ENCODE measurements at places on chromosomes 11 and 22.

DNA sequence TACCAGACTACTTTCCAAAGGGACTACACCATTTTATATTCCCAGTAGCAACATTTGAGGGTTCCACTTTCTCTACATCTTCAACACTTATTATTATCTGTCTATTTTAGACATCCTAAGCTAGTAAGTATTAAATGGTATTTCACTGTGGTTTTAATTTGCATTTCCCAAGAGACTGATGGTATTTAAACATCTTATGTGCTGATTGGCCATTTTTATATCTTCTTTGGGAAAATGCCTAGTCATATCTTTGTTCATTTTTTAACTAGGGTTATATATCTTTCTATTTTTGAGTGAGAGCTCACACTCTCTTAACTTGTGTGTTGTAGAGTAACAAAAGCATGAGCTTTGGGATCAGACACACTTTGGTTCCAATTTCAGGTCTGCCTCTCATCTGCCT lies 73.7 kb downstream of the PRCP start:
- no peak for DNase-seq

GRCh38 chr22:45302751-45303150 lies 7.0 kb upstream of the FAM118A start:
- no peak for DNase-seq

GRCh38 chr22:47848184-47848920 lies 1085.9 kb downstream of the TBC1D22A start:
- DNase-seq = no peak

DNA sequence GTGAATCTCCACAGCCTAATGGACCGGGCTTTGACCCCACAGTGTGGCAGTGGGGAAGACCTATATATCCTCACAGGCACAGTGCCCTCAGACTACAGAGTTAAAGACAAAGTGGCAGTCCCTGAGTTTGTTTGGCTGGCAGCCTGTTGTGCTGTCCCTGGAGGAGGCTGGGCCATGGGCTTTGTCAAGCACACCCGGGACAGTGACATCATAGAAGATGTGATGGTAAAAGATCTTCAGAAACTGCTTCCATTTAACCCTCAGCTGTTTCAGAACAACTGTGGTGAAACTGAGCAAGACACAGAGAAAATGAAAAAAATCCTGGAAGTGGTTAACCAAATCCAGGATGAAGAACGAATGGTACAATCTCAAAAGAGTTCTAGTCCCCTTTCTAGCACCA lies 39.0 kb downstream of the ENDOD1 start:
- DNase-seq = no peak

- no peak for DNase-seq
Measured at GRCh38 chr11:12273618-12273995, 103.8 kb upstream of the PARVA start.

DNA sequence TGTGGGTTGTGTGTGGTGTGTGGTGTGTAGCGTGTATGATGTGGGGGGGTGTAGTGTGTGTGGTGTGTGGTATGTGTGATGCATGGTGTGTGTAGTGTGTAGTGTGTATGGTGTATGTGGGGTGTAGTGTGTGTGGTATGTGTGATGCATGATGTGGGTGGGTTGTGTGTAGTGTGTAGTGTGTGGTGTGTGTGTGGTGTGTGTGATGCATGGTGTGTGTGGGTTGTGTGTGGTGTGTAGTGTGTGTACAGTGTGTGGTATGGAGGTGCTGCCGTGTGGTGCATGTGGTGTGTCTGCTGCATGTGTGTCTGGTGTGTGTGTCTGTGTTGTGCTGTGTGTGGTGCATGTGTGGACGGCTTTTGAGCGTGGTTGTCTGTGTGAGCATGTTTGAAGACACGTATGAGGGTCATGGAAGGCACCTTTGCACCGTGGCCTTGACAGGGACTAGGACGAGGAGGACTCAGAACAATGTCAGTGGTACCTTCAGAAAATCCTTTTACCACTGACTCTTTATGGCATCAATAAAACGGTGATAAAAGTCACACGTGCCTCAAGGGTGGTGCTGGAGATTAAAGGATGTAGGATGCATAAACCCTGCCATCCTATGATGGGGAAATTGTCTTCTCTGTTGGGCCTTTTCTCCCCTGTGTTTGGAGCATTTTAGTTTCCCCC lies 328.7 kb upstream of the B3GAT1 start:
- no peak for DNase-seq

DNA sequence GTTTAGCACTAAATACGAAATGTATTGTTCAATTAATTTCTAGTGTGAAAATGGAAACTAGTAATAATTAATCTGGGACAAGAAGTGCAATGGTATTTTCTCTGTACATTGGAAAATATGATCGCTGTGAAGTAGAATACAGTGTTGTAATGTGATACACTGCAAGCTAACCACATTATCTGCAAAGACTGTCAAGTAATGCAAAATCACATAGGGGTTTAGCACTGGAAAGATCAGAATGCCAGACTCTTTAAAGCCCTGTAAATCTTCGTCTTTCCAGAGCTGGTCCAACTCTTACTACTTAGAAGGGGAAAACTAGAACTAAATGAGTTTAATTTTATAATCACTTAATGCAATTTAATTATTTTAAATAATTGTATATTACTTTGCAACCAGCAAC lies 544.5 kb upstream of the ANO3 start:
- no peak for DNase-seq

DNA sequence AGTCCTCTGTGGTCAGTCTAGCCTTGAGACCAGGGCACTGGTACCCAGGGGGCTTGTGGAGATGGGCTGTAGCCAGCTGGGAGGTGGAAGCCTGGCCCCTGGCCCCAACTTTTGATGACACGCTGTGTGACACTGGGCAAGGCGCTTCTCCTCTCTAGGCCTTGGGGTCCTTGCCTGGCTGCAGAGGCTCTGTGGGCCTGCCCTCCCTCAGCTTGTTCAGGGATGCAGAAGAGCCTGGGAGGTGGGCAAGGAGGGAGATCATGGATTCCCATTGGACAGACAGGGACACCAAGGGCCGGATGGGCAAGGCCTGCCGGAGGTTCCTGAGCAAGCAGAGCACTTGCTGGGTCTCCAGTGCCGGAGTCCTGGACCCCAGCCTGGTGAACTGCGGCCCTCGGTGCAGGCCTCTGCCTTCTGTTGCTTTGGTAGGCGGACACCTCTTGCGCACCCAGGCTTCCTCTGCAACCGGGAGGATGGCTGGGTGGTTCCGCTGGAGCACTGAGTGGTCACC lies 1.3 kb upstream of the PPP2R5B start:
- DNase-seq = no peak

- no peak for DNase-seq
Measured at GRCh38 chr11:27248576-27249509, 114.2 kb downstream of the CCDC34 start.

- no peak for DNase-seq
Measured at GRCh38 chr11:36035999-36036398, 92.1 kb downstream of the LDLRAD3 start.

DNA sequence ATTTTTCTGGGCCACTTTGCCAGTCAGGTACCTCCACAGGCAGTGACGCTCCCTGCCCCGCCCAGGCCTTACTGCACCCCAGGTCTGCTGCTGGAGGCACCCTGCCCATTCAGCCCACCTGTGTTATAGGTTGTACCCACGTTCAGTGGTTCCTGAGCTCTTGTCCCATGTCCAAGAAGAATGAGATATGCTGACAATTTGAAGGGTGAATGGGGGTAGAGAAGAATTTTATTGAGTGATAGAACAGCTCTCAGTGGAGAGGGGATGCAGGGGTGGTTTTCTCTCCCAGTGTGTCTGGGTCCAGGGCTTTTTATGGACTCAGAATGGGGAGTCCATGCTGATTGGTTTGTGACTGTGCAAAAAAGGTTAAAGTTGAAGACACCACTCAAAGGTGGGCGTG lies 149.7 kb downstream of the LDLRAD3 start:
- no peak for DNase-seq

DNA sequence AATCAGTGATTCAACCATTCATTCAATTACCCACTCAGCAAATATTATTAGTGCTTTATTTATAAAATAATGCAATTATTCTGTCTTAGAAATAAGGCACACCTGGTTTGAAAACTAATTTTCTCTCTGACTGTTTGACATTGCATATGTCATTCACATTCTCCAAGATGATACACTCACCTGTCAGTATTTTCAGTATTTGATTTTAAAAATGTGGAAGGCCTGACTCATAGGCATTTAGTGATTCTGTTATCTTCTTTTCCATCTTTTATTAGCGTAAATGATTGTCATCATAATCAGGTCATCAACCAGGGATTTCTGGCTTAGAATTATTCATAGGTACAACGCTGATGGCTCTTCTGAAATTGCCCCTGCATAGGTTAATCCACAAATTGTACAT lies 480.9 kb downstream of the CNTN5 start:
- no peak for DNase-seq

GRCh38 chr11:105227363-105227762 lies 87.8 kb upstream of the CARD18 start:
- DNase-seq = no peak

- no peak for DNase-seq
Measured at GRCh38 chr11:19715373-19715772, 2.7 kb downstream of the NAV2 start.

- DNase-seq = no peak
Measured at GRCh38 chr11:128525411-128526243, 61.7 kb downstream of the ETS1 start.

- DNase-seq = no peak
Measured at GRCh38 chr11:97905101-97905500, 1115.6 kb upstream of the CNTN5 start.

GRCh38 chr11:11349106-11349825 lies 3.8 kb downstream of the CSNK2A3 start:
- no peak for DNase-seq

- no peak for DNase-seq
Measured at GRCh38 chr11:48880021-48880441, 103.7 kb downstream of the TRIM51G start.

- DNase-seq = no peak
Measured at GRCh38 chr22:23970816-23971486, 3.3 kb downstream of the DDT start.

GRCh38 chr11:73198677-73199076 lies 19.4 kb upstream of the P2RY2 start:
- no peak for DNase-seq

- DNase-seq = no peak
Measured at GRCh38 chr11:76523786-76524436, 79.1 kb downstream of the EMSY start.

GRCh38 chr22:29071261-29072045 lies 1.4 kb upstream of the KREMEN1 start:
- DNase-seq = peak; percentile 18

Data from stimulated activated naive CD4-positive, alpha-beta T cell (primary cell).